HS-5 (cell line): ENCODE measurements at places on chromosomes 11 and 22.

GRCh38 chr11:72594493-72595291, 79.5 kb downstream of the PDE2A start:
- DNase-seq: no peak

DNA sequence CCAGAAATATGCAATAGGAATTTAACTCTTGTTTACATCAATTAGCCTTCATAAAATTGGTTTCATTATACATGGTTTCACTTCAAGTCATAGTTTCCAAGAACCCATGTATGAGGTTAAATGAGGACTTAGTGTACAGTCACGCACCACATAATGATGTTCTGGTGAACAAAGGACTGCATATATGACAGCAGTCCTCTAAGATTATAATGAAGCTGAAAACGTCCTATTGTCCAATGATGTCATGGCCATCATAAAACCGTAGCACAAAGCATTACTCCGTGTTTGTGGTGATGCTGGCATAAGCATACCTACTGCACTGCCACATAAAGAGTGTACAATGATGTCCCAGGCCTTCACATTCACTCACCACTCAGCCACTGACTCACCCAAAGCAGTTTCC, 31.1 kb downstream of the SMCO4 start:
- no peak for DNase-seq

GRCh38 chr22:40044870-40045834, 50.4 kb downstream of the FAM83F start:
- no peak for DNase-seq

GRCh38 chr22:32218470-32218869, 13.6 kb upstream of the RFPL2 start:
- DNase-seq: no peak

- DNase-seq: no peak
Observed at GRCh38 chr22:43448048-43448447, 36.2 kb downstream of the MPPED1 start.

GRCh38 chr11:23564370-23564769, 704.1 kb upstream of the CCDC179 start:
- DNase-seq: no peak

DNA sequence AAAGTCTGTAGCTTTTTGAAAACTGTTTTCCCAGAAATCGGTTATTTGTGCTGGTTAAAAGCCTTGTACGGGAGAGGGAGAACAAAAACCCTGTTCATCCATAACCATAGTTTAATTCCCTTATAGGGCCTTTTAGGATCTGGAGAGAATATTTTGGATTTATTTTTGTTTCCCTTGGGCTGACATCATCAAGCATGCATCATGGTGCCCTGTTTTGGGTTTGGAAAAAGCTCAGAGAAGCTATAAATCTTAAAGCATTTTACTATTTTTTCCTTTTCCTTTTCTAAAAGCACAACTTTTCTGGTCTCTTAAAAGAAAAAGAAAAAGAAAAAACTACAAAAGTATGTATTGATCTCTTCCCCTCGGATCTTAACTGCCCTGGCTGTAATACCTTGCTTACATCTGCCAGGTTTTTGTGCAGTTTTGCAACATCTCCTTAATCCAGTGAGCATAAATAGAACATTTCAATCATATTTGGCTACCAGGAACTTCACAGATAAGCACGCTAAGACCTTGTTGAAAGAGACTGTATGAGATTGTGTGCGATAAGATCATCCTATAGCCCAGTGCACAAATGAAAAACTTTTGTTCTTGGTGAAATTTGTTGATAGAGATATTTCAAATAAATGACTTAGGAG, 88.0 kb downstream of the ZBTB16 start:
- no peak for DNase-seq

DNA sequence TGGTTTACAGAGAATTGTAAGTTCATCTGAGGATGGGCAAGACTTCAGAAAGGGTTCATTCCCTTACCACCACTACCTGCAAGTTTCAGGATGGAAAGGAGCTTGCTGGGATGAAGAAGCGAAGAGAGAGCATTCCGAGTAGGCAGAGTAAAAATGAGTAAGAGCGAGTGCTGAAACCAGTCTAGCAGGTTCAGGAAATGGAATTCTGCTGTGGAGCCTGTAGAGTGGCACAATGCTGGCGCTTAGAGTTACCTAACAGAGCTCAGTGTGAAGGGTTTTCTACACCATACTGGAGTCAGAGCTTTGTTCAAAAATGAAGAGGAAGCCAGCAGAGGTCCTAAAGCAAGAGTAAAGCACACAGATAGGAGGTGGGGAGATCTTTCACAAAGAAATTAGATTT, 179.2 kb upstream of the ZC3H12C start:
- no peak for DNase-seq

GRCh38 chr11:63165706-63166310, 21.8 kb upstream of the SLC22A24 start:
- DNase-seq: no peak

DNA sequence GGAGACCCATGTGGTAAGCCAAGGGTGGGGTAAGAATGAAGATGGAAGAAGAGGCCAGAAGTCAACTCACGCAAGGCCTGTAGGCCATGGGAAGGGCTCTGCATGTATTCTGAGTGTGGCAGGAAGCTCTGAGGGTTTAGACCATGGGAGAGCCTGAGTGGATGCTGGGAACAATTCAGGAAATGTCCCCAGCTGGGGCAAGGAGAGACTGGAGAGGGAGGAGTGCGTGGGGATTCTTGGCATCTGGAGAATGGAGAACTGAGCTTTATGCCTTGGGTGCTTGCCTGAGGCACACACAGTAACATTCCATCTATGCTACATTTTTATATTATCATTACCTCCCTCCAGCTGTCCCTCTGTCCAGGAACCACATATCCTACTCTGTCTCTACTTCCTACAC, 50.4 kb upstream of the CD82 start:
- DNase-seq: no peak

GRCh38 chr11:80873310-80873999, 1432.6 kb upstream of the TENM4 start:
- peak; percentile 62 for DNase-seq

DNA sequence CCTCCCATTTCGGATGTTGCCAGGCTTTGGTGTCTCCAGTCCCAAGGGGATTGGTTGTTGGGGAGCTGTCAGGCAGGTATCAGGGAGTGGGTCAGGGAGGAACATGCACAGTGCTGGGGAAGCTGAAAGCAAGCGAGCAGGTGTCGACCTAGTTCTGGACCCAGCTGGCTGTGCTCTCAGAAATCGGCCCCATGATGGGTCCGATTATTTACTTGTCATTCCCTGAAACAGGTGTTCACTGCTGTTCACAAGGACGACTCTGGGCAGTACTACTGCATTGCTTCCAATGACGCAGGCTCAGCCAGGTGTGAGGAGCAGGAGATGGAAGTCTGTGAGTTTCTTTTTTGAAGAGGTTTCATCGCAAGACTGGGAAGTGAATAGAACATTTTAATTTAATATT, 76.8 kb downstream of the JAM3 start:
- no peak for DNase-seq

- DNase-seq: no peak
Observed at GRCh38 chr11:69406060-69406459, 75.4 kb upstream of the LINC01488 start.

DNA sequence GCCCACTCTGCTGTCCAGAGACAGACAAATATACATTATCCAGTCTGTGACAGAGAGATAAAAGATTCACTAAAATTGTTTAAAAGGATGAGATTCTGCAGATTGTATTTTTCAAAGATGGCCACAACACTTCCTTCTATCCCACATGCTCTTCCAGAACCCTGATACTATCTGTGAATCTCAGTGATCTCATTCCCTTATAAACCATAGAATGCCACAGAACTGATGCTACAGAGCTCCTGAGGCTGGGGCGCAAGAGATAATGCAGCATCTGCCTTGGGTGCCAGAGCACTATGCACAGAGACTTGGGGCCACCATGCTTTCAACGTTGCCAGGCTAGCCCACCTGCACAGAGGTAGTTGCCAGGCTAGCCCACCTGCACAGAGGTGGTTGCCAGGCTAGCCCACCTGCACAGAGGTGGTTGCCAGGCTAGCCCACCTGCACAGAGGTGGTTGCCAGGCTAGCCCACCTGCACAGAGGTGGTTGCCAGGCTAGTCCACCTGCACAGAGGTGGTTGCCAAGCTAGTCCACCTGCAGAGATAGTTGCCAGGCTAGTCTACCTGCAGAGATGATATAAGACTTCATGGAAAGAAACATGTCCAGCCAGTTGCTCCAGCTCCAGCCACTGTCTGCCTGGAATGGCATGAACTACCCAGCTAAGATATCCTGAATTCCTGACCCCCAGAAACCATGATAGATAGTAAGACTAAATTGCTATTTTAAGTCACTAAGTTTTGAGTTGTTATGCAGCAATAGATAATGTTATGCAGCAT, 17.6 kb upstream of the SEPTIN5 start:
- no peak for DNase-seq

DNA sequence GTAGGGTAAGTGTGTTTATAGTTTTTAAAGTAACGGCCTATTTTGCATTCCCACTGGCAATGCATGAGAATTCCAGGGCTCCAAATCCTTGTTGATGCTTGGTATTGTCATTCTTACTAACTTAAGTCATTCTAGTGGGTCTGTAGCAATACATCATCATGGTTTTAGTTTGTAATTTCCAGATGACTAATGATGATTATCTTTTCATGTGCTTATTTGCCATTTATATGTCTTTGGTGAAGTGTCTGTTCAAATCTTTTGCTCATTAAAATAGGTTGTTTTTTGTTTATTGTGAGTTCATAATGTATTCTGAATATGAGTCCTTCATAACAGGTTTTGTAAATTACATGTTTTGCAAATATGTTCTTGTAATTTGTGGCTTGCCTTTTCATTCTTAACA, 31.2 kb downstream of the MTMR3 start:
- peak; percentile 77 for DNase-seq

- DNase-seq: no peak
Observed at GRCh38 chr22:37647928-37648327, 8.5 kb downstream of the SH3BP1 start.

DNA sequence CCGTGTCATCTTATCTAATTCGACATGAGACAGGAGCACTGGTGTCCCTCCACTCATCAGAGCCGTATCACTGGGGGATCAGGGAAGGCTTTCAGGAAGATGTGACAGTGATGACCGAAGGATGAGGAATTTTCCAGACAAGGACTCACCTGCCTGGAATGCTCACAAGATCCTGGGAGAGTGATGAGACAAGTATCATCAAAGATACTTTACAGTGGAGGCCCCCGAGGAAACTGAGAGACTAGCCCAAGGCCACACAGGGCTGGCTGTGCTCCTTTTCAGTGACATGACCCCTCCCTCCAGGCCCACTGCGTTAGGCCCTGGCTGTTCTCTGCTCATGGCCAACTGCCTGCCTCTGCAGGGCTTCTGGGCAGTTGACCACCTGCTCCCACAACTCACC, 13.0 kb downstream of the CLPB start:
- DNase-seq: no peak

GRCh38 chr11:89436071-89436470, 55.1 kb downstream of the NOX4 start:
- no peak for DNase-seq

DNA sequence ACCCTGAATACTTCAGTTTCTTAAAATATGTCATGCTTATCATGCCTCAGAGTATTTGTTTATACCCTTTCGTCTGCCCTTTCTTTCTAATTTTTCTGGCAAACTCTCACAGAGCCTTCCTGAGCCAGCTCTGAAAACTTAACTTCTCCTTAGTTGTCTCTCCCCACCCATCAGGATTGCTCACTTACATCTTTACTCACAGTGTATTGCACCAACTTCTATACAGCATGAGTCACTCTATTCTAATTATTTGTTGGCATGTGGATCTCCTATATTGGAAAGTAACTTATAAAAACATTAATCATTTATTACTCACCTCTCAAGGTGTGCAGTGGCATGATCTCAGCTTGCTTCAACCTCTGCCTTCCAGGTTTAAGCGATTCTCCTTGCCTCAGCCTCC, 114.9 kb downstream of the FANCF start:
- peak; percentile 68 for DNase-seq

DNA sequence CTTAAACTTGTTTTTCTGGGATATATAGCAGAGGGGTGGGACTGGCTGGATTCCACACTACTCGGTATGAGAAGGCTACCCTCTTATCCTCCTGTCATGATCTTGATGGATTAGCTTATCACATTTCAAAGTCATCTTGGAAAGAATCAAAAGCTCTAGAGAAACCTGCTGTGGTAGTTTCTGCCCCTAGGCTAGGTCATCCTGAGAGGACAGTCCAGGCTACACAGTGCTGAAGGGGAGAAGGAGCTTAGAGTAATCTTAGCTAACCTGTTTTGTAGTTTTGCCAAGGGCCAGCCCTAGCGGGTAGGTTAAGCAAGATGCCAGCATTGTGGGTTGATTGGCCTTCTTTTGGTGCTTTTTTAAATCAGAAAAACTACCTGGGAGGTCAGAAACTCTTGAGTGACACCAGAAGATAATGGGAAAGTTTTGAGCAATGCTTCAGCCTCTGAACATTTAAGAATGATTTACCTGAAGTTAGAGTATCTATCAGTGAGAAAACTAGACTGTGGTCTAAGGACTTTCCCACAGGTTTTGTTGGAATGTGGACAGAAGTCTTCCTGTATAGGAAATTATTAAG, 21.3 kb downstream of the PIWIL4 start:
- no peak for DNase-seq

GRCh38 chr11:65895482-65895981, 4.7 kb downstream of the FOSL1 start:
- DNase-seq: no peak

GRCh38 chr11:29844701-29845379, 172.0 kb downstream of the KCNA4 start:
- no peak for DNase-seq

GRCh38 chr11:35146074-35146521, 7.1 kb downstream of the CD44 start:
- no peak for DNase-seq

DNA sequence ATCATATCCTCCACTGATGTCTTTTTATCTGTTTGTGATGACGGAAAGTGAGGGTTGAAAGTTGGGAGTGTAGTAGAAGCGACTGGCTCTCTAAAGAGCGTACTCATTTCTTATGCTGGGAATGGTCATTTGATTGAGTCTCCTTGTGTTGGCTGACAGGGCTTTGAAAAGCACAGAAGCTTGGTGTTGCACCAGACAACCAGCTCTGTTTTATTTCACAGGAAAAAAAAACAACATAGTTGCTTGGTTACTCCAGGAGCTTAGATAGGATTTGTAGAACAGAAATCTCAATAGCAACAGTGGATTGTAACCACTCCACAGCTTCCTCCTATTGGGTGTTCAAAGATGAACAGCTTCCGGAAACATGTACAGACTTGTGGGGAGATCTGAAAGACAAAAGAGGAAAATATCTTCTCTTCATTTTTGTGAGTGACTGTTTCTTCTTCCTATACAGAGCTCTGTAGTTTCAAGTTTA, 2.7 kb downstream of the RBM14 start:
- DNase-seq: no peak

DNA sequence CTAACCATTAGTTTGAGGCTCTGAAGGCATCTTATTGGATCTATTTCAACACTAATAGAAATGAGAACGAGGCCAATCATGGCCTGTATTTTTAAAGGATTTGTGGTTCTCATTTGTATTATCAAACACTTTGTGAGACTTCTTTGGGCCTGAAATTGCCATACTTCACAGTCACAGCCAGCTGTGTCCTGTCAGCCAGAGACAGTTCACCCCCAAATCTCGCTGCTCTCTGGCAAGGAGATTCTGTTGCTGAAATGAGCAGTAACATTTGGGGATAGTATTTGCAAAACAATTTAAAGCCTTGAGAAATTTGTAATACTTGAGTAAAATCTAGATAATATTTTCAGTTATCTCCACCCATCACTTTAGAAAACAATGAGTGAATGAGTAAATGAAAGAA, 26.9 kb upstream of the TENM4 start:
- no peak for DNase-seq
